Esophagus squamous epithelium (tissue), 5 donors: ENCODE measurements at places on chromosomes 6 and 20. TPM values are rescaled to one million over a fixed set of nuclear protein-coding genes. Genes with fewer than 3 reads are reported as not detected.

DNA sequence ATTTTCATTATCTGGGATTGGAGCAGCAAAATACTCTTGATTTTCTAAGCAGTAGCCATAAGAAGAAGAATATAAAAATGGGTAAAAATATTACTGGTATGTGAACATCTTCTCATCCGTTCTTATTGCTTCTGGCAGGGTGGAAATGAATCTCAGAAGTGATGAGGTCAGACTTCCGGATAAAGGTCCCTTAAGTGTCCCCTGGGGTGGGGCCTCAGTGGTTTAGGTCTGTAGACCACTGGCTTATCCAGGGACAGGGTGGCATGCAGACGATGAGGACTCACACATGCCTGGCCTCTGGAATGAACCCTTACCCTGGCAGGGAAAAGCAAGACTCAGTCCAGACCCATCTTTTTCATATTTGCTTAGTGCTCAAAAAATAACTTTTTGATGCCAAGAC is 143.3 kb downstream of the UST start:
- no peak for DNase-seq

DNA sequence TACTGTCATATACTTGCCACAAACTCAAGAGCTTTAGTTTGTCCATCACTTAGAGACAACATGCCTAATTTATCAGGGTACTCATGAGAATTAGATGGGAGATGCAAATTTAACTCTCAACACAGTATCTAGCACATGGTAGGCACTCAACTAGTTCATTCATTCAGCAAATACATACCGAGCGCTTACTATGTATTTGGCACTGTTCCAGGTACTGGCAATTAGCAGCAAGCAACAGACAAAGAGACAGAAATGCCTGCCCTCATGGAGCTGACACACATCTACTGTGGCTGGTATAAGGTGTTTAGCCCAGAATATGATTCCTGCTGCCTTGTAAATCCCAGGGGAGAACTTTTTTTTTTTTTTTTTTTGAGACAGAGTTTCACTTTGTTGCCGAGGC is 4.8 kb downstream of the MICAL1 start:
- DNase-seq, result no peak

DNA sequence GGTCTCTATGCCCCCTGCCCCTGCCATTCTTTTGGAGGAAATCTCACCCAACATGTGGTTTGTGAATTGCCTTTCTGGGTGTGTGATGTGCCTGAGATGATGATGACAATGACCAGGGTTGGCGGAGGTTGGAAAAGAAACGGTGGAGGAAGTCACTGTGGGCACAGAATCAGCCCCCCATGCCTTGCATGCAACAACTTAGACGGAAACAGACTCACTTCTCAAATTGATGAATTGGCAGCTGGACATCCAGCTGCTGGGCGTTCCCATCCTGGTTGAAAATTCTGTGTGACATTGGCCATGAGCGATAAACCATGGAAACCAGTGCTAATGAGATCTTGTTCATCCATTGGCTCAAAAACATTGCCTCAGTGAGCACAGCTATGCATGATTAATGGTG is 95.8 kb upstream of the LY86 start:
- DNase-seq, result no peak

DNA sequence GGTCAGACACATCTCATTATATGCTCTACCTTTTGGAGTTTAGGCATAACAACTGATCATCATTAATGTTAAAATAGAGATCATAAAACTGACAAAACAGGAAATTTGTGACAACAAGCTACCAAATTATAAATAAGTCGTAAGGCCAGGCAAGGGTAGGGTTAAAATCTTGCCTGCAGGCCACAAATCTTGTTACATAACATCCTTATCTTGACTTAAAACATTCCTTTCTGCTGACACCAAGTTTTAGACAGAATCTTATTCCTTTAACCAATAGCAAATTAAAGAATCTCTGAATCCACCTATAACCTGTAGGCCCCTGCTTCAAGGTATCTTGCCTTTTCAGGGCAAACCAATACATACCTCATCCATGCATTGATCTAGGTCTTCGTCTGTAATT is 32.5 kb upstream of the NKAIN2 start:
- DNase-seq, result no peak

DNA sequence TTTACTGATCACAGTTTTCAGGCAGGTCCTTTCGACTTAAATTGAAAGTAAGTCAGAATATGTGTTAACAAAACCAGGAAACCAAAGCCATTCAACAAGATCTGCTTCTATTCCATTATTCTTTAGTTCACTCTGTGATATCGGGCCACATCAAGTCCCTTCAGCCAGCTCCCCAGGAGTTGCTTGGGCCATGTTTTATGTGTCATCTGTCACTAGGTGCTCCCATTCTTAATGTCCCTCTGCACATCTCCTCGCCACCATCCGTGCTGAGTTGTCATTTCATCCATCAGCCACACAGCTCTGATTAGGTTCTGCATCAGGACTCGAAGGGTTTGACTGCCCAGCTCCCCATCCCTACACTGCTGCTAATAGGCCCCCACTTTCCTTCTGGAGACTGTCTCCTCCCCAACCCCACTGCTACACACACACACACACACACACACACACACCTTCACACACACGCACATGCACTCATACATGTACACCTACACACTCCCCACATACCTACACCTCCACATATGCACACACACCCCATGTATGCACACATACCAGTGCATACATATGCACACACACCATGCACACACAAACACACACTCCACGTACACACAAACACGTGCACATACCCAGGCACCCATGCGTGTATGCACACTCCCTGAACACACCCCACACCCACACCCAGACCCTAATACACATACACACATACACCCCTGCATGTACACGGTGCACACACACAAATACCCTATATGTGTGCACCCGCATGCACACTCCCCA is 143.3 kb upstream of the GMDS start:
- no peak for DNase-seq

The C6orf52 gene
- not detected for total RNA-seq

The SSTR4 gene
- not detected for total RNA-seq

DNA sequence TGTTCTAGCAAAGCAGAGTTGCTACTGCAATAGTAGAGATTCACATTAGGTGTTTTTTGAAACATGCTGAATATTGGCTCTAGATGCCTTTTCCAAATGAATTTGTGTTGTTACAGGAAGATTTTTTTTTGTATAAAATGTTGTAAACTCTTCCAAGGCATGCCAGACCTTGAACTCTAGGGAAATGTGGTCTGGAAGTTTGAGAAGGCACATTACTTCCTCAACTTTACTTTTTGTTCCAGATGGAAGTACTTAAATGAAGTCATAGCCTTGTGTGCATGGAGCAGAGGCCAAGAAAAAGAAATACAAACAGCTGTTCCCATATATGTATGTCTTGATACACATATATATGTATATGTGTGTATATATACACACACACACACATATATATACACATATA is 585.7 kb upstream of the MARCKS start:
- no peak for DNase-seq

The RAET1L gene
- total RNA-seq, result 50.0 TPM

The NKX2-2 gene
- not detected for total RNA-seq

The COL10A1 gene
- total RNA-seq, result not detected

GRCh38 chr20:3364323-3365013 is 43.0 kb downstream of the DNAAF9 start:
- DNase-seq, result no peak

DNA sequence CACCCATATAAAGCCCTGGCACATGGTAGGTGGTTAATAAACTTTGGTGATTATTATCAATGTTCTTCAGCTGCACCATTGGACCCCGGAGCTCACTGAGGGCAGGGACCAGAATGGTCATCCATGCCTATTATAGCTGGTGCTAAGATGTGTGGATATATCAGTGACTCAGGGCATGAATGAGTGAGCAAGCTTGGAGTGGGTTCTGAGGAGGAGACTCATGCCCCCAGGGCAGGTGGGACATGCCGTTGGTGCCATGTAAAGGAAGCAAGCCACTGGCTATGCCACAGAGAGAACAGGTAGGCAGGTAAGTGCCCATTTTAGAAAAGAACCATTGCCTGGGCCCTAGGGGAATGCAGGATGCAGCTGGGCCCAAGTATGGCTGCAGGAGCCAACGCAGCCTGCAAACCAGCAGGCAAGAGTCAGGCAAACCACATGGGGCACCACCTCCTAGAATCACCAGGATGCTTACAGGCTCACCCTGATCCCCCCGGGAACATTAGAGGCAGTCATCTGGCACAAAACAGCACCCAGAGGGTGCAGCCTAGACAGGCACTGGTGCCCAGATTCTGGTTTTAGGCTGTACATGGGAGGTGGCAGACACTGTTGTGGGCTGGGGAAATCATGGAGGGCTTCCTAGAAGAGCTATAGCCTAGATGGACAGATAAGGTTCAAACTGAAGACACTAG is 23.5 kb downstream of the PLAGL2 start:
- DNase-seq, result no peak

DNA sequence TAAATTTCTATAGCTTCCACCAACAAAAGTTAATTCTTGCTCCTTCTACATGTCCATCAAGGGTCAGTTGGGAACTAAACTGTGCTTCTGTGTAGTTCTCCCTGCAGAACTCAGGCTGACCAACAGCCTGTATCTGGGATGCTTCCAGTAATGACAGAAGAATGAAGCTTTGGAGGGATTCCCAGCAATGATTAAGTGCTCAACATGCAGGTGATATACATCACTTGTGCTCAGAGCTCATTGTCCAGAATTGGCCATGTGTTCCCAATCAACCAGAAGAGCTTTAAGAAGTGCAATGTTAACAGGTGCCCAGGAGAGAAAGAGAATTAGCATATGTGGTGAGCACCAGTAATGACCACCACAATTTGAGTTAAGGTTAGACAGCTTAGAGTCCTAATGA is 37.4 kb upstream of the SNRPB2 start:
- no peak for DNase-seq

The FAM83B gene
- total RNA-seq, result 58.6 TPM

- DNase-seq, result no peak
These were observed 80.2 kb upstream of the SLC2A12 start for GRCh38 chr6:134132494-134133141.

- no peak for DNase-seq
These were observed 95.5 kb upstream of the NHSL1 start for GRCh38 chr6:138594758-138595140.

GRCh38 chr20:32158943-32159660 is 48.4 kb downstream of the PLAGL2 start:
- DNase-seq, result no peak

DNA sequence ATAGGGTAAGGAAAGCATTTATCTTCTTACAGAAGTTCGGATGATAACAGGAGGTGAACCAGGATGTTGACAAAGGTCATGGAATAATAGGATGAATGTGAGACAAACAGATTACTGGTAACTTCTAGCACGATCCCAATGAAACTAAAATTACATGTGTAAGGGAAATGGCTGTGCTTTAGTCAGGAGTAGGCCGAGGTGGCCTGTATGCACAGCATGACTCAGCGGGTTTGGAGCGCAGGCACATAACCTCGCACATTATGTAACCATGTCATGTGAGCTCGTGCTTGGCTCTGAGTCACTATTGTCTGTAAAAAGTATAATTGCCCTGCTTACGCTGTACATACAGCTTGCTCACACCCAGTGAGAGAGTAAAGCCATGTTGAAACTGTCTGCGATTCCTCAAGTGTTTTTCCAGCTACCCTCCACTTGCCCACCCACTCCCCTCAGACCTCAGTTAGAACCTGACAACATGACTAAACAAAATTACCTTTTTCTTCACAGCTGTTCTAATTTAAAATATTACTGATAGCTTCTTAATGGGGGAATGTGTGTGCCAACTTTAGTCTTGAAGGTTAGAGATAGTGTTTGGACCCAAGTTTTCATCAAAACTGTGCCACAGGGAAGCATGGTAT is 8.2 kb downstream of the CYB5R4 start:
- no peak for DNase-seq

DNA sequence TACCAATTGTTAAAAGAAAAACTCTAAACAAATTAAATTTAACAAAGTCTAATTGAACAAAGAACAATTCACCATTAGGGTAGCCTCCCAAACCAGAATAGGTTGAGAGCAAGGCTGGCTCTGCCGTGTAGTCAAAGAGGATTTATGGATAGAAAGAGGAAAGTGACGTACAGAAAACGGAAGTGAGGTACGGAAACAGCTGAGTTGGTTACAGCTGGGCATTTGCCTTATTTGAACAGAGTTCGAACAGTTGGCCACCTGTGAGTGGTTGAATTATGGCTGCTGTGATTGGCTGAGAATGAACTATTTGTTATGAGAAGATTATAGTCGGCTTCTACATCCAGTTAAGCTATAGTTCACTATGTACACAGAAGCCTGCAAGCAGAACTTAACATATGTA is 18.5 kb upstream of the ISM1 start:
- no peak for DNase-seq

- DNase-seq, result no peak
These were observed 25.1 kb downstream of the LOC128125822 start for GRCh38 chr6:63597141-63598048.

The BPIFB4 gene
- not detected for total RNA-seq

- no peak for DNase-seq
These were observed 3.5 kb downstream of the ANKRD60 start for GRCh38 chr20:58224974-58225373.

- DNase-seq, result no peak
These were observed 51.6 kb upstream of the IMPG1 start for GRCh38 chr6:76124018-76124417.

DNA sequence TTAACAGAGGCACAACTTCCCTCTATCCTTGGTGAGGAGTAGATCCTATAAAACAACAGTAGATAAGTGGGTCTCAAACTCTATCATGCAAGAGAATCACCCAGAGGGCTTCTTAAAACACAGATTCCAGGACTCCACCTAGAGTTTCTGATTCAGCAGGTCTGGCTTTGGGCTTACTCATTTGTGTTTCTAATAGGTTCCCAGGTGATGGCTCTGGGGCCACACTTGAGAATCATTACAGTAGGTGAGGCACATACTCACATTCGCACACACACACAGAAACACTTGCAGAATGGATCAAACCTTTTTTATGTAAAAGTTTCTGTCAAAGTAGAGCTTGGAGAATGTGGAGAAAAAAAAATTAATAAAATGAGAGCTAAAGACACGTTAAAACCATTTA is 52.4 kb downstream of the TMEM242 start:
- no peak for DNase-seq

- DNase-seq, result no peak
These were observed 28.1 kb downstream of the TOX2 start for GRCh38 chr20:43942667-43943285.

The MOG gene
- not detected for total RNA-seq

The LHFPL5 gene
- total RNA-seq, result not detected
